ENCODE measurements at places on chromosomes 12 and 14. TPM values are rescaled to one million over a fixed set of nuclear protein-coding genes. Genes with fewer than 3 reads are reported as not detected.

Gene SMCO2
- not detected for total RNA-seq

Gene DYRK4
- total RNA-seq, result 61.1 TPM

Gene OR6C2
- not detected for total RNA-seq

Gene TGFB3
- total RNA-seq, result 16.7 TPM

Gene LIN7A
- 1.6 TPM for total RNA-seq

Gene ACSM4
- total RNA-seq, result not detected

Gene PAPLN
- 0.54 TPM for total RNA-seq

Gene GLIPR1L1
- not detected for total RNA-seq

Gene PDE3A
- total RNA-seq, result 5.3 TPM

Gene TPH2
- total RNA-seq, result not detected

Gene LHX5
- 0.49 TPM for total RNA-seq

Gene CPNE6
- 2.5 TPM for total RNA-seq

Gene RIPK3
- 0.29 TPM for total RNA-seq

Gene FERMT2
- total RNA-seq, result 92.3 TPM

Gene ITFG2
- total RNA-seq, result 15.6 TPM

Gene TROAP
- total RNA-seq, result 2.0 TPM

Gene TPI1
- 688 TPM for total RNA-seq
